M059J (cell line): ENCODE measurements at places on chromosomes 6 and 20.

DNA sequence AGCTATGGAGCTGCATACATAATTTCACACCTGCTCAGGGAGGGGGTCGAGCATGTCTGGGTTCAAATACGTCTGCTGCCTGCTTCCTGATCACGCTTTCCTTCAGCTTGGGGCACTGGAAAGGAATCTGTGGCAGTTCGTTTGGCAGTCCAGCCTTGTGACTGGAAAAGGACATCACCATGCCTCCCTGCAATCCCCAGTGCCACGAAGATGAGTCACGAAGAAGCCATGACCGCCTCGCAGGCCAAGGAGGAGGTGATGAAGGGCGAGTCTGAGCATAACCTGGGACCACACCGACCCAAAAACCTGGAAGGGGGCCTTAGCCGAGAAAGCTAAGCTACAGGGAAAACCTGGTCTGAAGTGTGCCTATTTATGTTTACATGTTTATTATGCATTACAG is 13.1 kb downstream of the JAG1 start:
- DNase-seq = peak; percentile 85

- no peak for DNase-seq
Observed at GRCh38 chr6:84773133-84773430, 8.7 kb upstream of the TBX18 start.

DNA sequence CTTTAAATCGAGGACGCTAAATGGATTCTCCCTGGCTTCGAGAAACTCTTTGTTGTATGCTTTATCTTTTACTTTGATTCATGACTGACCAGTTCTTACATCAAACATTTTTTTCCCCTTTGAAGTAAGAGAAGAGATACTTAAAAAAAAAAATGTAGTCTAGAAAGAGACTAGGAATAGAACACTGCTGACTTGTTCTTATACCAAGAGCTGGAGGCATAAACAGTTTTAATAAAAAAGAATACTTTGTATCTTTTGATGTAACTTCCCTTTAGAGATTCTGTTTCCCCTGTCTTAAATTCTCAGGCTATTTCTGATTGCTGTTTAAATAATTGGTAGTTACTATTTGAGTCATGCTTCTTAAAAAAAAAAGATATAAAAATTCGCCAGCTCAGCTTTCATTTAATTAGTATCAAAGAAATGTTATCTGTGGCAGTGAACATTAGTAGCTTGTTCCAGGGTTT is 4.8 kb downstream of the ASXL1 start:
- DNase-seq = no peak

- no peak for DNase-seq
Observed at GRCh38 chr20:23520185-23520584, 29.3 kb downstream of the CST8 start.

DNA sequence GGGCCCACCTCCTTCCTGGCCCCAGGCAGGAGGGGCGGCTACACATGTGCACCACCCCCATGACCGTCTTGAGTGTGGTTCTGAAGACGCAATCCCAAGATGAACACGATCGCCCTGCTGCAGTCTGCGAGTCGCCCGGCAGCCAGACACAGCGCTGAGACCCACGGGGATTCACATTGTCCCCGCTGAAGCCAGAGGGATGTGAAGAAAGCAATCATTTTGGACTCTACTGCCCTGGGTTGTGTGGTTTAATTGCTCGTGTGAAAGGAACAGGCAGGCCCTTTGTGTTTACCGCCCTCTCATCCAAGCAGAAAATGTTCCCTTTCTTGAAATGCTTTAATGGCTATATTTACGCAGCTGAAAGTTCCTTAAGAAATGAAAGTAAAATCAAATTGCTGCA is 279.5 kb downstream of the TAF4 start:
- no peak for DNase-seq

- peak; percentile 58 for DNase-seq
Observed at GRCh38 chr6:38510205-38510604, 129.5 kb downstream of the BTBD9 start.

GRCh38 chr20:39268491-39268951 is 306.4 kb downstream of the DHX35 start:
- no peak for DNase-seq

DNA sequence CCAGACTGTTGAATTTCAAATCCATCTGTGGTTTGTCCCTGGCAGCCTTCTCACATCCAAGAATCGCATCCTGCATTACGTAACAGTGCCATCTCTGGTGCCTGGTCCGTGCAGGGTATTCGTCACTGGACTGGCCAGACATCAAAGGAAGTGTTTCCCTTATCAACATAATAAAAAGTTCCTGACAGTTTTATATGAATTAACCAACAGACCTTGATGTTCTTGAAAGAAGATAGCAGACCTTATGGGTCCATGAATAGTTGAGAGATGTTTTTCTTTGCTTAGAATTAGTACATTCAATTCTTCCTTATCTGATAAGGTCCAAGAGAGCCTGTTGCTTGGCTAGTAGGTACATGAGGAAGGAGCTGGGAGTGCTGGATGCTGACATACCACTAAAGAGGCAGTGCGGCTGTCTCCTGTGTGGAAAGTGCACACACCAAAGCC is 77.6 kb downstream of the PHACTR2 start:
- peak; percentile 88 for DNase-seq

- no peak for DNase-seq
Observed at GRCh38 chr6:41626917-41627316, 11.4 kb upstream of the MDFI start.

DNA sequence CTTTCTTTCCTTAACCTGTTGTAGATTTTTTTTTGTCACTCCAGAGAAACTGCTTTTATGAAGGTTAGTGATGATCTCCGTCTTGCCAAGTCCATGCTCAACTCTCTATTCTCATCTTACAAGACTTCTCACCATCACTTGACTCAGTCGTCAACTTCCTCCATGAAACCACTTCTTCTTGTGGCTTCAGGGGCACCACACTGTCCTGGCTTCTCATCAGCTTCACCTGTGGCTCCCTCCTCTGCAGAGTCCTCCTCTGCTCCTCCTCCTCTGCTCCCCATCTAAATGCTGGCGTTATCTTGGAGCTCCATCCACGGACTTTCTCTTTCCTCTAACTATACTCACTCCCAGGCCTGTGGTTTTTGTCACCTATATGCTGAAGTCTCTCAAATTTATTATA is 187.5 kb downstream of the BACH2 start:
- DNase-seq = no peak

GRCh38 chr6:65014006-65014405 is 693.0 kb downstream of the EYS start:
- no peak for DNase-seq

- DNase-seq = no peak
Observed at GRCh38 chr6:156919814-156920369, 142.7 kb downstream of the ARID1B start.

DNA sequence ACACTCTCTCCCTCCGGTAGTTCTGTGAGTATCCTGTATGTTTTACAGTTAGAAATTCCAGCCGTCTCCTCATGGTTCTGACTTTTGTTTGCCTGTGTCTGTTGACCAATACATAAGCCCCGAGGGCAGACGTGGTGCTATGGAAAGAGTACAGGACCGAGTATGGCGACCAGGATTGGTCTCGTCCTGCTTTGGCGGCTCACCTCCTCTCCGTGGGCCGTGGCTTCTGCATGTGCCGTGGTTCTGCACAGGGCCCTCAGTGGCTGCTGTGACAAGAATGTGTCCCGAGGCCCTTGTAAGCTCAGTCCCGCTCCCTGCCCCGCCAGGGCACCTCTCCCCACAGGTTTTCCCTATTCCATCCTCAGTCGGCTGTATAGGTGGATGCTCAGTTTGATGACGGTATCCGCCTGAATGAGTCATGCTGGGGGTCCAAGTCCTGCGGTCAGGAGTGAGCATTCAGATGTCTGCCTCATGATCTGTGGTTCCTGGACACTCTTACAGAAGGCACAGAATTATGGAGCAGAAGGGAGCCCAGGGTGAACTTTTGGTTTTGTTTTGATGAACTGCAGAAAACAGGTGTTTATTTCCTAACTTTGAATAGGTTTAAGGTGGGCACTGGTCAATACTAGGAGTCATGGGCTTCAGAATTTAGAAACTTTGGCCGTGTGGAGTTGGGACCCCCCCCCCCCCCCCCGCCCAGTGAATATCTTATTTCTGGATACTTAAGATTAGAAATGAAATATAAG is 1.2 kb downstream of the ARFGAP1 start:
- DNase-seq = peak; percentile 94

DNA sequence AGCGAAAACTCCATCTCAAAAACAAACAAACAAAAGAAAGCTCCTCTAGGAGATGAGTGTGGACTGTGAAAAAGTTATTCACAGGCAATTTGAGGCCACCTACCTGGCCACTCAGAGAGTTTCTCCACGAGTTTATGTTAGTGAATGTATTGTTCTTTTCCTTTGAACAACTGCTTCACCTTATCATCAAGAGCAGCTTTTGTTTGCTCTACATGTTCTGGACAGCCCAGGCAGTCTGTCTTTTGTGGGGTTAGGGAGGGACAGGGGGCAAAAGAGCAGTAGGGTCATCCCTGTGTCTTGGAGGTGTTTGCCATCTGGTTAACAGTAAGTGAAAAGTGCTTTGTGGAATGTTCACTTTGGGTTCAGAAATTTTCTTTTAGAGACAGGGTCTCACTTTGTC is 8.0 kb downstream of the CASS4 start:
- DNase-seq = no peak

DNA sequence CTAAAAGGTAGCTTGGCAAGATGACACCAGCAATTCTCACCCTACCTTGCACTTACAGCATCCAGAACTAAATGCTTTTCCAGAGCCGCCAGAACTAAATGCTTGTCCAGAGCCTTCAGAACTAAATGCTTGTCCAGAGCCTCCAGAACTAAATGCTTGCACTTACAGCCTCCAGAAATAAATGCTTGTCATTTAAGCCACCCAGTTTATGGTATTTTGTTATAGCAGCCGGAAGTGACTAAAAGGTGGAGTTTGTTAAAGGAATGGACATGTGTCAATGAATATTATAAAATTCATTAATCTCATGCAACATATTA is 133.5 kb downstream of the GPX5 start:
- DNase-seq = no peak

DNA sequence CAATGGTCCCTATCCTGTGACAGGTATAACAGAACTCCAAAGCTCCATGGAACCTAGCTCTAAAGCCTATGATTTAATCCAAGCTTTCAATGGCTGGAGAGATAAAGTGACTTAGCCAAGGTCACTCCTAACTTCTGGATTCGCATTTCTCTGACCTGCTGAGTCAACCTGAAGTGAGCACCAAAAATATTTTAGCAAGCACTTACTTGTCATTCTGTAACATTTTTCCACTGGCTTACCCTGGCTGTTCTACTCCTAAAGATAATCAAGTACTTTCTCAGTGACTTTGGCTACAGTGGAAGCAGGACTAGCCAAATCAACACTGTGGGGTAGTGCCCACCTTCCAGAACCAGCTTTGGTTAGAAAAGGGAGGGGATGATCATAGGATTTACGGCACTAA is 188.3 kb downstream of the OGFRL1 start:
- DNase-seq = no peak

- peak; percentile 70 for DNase-seq
Observed at GRCh38 chr6:57262488-57262887, 40.4 kb upstream of the RAB23 start.
